HCT116 (cell line): ENCODE measurements at places on chromosomes 3 and 15. TPM values are rescaled to one million over a fixed set of nuclear protein-coding genes. Genes with fewer than 3 reads are reported as not detected.

The GRK7 gene
- total RNA-seq, result not detected

The GABRG3 gene
- not detected for total RNA-seq

The TTLL13 gene
- 1.0 TPM for total RNA-seq

The ROPN1 gene
- total RNA-seq, result not detected

The CCR8 gene
- not detected for total RNA-seq

The CHST14 gene
- total RNA-seq, result 12.7 TPM

The WDR93 gene
- total RNA-seq, result 0.42 TPM

The NPTN gene
- total RNA-seq, result 90.9 TPM

The GASK1A gene
- total RNA-seq, result 1.0 TPM

- H3K27me3 ChIP-seq, result no peaks in the 10 kb centered on the region
- peaks cover 51% of the 10 kb centered on the region for H3K4me1 ChIP-seq
These were observed 220.0 kb upstream of the TPRG1 start for GRCh38 chr3:188951734-188952133.

DNA sequence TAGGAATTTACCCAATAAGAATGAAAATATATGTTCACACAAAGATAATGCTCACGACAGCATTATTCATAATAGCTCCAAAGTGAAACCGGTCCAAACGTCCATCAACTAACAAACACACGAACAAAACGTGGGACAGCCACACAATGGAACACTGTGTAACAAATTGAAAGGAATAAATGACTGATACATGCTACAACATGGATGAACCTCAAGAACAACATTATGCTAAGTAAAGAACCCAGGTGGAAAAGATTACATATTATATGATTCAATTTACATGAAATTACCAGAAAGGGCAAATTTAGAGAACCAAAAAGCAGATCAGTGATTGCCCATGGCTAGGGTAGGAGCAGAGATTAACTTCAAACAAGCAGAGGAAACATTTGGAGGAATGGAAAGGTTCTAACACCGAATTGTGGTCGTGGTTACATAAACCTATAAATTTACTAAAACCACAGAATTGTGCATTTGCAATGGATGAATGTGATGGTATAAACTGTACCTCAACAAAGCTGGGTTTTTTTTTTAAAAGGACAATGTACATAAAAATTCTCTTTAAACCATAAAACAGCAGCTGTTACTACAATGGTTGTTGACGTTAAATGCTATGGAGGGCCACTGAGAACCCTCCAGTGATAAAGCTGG is 76.3 kb downstream of the XXYLT1 start:
- peaks cover 29% of the 10 kb centered on the region for H3K4me1 ChIP-seq
- no peaks in the 10 kb centered on the region for H3K27me3 ChIP-seq

GRCh38 chr3:127124120-127124519 is 68.8 kb upstream of the PRR23E start:
- H3K27ac ChIP-seq, result no peak overlapping the region
- DNase-seq, result no peak
- peaks cover 33% of the 10 kb centered on the region for H3K27me3 ChIP-seq
- no peaks in the 10 kb centered on the region for H3K36me3 ChIP-seq

GRCh38 chr15:34628577-34629152 is 45.2 kb upstream of the GOLGA8B start:
- no peak for DNase-seq
- no peaks in the 10 kb centered on the region for H3K27me3 ChIP-seq
- H3K4me1 ChIP-seq, result 0 out of 2 replicates have a peak, but pooled peaks cover 2% of the 10 kb centered on the region
- no peak overlapping the region for H3K27ac ChIP-seq
- no peak overlapping the region for H3K4me3 ChIP-seq
- H3K36me3 ChIP-seq, result no peaks in the 10 kb centered on the region

DNA sequence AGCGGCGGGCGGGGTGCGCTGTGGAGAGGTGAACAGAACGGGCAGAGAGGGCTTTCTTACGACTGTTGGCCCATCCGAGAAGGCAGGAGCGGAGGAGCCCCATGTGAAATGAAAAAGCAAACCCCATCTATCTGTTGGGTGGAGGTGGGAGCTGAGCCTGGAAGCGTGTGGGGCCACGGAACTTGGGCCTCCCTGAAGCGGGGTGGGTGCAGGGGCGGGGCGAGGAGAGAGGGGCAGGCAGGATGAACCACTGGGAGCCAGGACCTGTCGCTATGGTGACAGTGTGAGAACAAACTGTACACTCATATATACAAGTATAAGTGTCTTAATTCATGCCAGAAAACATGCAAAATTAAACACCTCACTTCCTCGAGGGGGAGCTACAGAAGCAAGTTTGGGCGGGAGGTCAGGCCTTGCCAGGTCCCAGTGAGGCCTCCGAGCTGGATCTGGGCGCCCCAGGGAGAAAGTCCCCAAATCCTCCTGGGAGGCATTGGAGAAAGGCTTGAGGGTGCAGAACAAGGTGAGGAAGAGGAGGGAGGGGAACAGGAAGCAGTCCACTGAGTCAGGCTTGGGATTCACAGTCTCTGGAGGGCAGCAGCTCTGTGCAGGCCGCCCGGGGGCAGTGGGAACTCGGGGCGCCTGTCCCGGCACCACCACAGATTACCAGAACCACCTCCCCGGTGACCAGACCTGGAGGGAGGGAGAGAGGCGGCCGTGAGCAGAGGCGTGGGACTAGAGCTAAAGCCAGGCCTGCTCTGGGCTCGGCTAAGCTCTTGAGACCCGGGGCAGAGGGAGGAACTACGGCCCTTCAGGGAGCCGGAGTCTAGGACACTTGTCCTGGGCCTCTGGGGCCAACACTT is 34.8 kb downstream of the RBPMS2 start:
- no peak overlapping the region for H3K4me3 ChIP-seq
- H3K36me3 ChIP-seq, result no peaks in the 10 kb centered on the region
- H3K27me3 ChIP-seq, result no peaks in the 10 kb centered on the region
- H3K4me1 ChIP-seq, result no peaks in the 10 kb centered on the region
- DNase-seq, result no peak

GRCh38 chr3:184574515-184575417 is 13.2 kb downstream of the EPHB3 start:
- no peaks in the 10 kb centered on the region for H3K36me3 ChIP-seq
- DNase-seq, result no peak
- H3K4me3 ChIP-seq, result no peak overlapping the region
- H3K4me1 ChIP-seq, result peaks cover 17% of the 10 kb centered on the region; the same call in 1 of the 2 replicates
- H3K27ac ChIP-seq, result no peak overlapping the region
- H3K27me3 ChIP-seq, result no peaks in the 10 kb centered on the region

DNA sequence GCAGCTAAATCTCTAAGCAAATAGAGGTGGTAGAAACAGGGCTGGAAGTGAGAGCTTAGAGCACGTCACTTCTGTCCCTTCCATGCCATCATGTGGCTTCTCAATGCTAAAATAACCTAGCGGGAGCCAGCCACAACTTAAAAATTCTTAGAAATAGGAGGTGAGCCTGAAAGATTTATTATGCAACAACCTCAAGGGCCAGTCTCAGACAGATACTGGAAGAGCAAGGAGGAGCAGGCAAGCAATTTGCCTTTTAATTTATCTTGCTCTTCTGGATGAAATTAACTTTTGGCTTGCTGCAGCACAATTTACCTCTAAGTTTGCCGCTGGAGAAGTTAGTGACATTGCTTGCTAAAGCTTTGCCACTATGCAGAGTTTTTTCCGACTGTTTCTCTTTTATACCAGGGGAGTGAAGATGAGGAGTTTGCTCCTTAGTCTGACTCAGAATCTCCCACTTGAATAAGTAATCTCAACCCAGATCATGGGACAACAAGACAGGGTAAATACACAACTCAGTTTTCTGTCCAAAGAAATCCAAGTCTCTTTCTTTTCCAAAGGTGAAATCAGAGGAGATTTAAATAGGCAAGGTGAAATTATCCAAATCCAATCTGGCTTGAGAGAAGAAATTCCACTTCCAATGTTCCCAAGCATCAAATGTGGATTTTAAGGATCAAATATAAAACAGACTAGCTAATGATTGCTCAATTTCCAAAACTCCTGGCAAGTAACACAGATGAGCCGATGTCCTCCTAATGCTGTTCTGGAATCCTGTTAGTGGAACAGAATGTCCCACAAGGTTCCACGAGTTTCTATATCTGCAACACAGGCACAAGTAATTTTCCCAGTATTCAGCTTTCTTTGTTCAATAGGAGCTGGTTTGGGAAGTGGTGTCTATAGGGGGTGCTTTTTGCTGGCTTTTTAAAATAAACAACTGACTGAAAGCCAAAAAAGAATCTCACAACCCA is 329.4 kb upstream of the RORA start:
- no peaks in the 10 kb centered on the region for H3K4me1 ChIP-seq
- no peaks in the 10 kb centered on the region for H3K36me3 ChIP-seq
- DNase-seq, result no peak

GRCh38 chr15:53295574-53295973 is 463.9 kb downstream of the WDR72 start:
- no peaks in the 10 kb centered on the region for H3K27me3 ChIP-seq
- H3K36me3 ChIP-seq, result no peaks in the 10 kb centered on the region
- no peaks in the 10 kb centered on the region for H3K4me1 ChIP-seq
- DNase-seq, result no peak
- no peak overlapping the region for H3K4me3 ChIP-seq
- H3K27ac ChIP-seq, result no peak overlapping the region

DNA sequence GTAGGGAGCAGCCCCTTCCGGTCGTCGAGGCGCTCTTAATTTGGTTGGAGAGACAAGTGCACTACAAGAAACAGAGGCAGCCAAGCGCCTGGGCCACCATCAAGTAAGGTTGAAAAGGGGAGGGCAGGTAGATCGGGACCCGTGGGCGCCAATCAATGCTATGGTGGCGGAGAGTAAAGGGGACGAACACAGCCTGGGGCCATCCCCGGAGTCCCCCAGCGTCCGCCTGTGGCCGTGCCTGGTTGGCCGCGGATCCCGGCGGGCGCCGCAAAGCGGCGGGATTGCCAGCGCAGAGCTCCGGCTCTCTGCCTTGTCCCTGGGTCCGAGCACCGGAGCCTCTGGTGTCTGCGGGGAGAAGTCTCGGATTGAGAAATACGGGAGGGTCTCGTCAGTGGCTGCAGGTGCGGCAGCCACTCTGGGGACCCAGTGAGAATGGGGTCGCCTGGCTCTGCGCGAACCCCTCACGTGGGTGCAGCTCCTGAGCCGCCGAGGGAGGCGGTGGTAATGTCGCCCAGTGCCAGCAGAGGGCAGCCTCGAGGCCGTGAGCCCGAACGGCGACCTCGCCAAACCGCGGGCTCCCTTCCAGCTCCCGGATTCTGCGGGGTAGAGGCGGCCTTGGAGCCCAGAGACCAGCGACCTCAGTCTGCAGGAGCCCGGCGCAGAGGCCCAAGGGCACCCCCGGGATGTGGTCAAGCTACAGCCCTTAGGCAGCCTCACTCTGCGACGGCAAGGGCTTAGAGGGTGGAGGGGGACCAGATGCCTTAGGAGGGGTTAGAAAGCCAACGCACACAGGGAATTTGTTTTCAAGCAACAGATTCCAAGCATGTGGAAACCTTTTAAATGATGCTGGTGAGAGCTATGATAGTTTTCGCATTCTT is 10.8 kb downstream of the FOXL2 start:
- no peaks in the 10 kb centered on the region for H3K27me3 ChIP-seq
- H3K4me1 ChIP-seq, result peaks cover 6% of the 10 kb centered on the region; the same call in 1 of the 2 replicates
- DNase-seq, result peak; percentile 52
- H3K36me3 ChIP-seq, result no peaks in the 10 kb centered on the region

DNA sequence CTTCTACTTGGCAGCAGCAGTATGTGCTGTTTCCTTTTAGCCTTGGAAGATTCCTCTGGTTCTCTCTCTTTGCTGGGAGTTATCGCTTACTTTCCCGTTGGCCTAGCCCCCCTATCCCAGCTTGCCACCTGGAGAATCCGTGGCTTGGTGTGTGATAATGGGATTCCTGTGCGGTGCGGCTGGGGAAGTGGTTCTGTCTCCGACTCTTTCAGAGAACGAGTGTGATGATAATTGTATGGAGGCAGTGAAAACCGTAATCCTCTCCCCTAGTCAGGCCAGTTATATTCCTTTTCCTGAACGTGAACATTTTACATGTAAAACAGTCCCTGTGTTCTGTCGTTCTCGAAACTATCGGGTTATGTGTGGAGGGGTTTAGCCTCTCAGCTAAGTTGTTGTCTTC is 300.1 kb upstream of the C2CD4B start:
- DNase-seq, result no peak
- no peak overlapping the region for H3K27ac ChIP-seq
- H3K4me3 ChIP-seq, result no peak overlapping the region
- H3K27me3 ChIP-seq, result no peaks in the 10 kb centered on the region
- peaks cover 9% of the 10 kb centered on the region for H3K4me1 ChIP-seq
- no peaks in the 10 kb centered on the region for H3K36me3 ChIP-seq

DNA sequence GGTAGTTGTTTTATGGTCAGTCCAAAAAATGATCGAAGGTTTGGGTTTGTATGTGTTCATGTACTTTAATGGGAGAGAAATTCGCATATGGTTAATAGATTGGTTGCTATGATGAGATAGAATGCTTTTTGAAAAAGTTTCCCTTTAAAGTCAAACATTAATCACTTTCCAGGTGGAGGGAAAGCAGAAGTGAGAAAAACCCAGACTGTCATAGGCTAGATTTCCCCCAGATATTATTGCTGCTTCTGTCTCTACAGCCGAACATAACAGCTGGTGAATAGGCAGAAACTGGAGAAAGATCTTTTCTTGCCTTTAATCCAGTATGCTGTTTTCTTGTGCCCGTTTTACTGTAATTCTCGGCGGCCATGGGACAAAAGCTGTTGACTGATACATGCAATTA is 287.6 kb downstream of the SOX2 start:
- H3K27ac ChIP-seq, result no peak overlapping the region
- H3K36me3 ChIP-seq, result no peaks in the 10 kb centered on the region

GRCh38 chr3:30667280-30667651 is 60.9 kb downstream of the TGFBR2 start:
- no peak for DNase-seq
- no peak overlapping the region for H3K4me3 ChIP-seq
- H3K27me3 ChIP-seq, result no peaks in the 10 kb centered on the region
- peaks cover 49% of the 10 kb centered on the region for H3K4me1 ChIP-seq

DNA sequence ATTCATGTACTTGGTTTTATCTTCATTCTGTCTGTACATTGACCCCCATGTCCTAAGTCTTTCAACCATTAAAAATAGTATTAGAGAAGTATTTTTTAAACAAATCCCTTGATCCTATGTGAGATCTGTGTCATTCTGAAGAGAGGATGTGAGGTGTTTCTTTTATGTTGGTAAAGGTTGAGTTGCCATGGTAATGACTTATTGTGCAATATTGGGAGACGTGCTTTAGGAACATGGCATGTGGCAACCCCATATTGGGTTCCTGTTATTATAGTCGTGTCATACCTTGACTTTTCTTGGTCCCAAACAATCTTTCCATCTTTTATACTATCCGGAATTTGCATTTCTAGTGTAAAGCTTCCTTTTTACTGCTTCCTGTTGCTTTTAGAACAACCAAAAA is 203.1 kb downstream of the KCNAB1 start:
- no peaks in the 10 kb centered on the region for H3K27me3 ChIP-seq
- H3K4me3 ChIP-seq, result no peak overlapping the region
- no peaks in the 10 kb centered on the region for H3K36me3 ChIP-seq
- no peak overlapping the region for H3K27ac ChIP-seq
- DNase-seq, result no peak

DNA sequence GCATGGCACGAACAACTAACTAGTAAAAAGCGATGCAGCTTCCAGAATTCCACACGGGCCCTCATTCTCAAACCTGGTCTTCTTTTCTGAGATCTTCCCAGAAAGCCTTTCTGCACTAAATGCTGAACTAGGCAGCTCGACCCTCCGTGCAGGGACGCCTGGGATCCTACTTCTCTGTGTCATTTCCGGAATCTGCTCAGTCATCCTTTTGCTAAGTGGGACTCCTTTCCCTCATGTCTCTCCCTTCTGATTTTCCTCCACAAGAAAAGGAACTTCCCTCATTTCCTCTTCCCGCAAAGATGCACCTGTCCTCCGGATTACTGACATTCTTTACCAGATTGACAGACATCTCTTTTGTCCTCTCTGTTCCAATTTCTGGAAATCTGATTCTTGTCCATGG is 9.2 kb upstream of the HES1 start:
- H3K27me3 ChIP-seq, result peaks cover 21% of the 10 kb centered on the region; the same call in 1 of the 2 replicates
- H3K36me3 ChIP-seq, result no peaks in the 10 kb centered on the region
- peaks cover 8% of the 10 kb centered on the region for H3K4me1 ChIP-seq
- no peak overlapping the region for H3K27ac ChIP-seq
- DNase-seq, result no peak
